ENCODE measurements at places on chromosomes 5 and 9.

DNA sequence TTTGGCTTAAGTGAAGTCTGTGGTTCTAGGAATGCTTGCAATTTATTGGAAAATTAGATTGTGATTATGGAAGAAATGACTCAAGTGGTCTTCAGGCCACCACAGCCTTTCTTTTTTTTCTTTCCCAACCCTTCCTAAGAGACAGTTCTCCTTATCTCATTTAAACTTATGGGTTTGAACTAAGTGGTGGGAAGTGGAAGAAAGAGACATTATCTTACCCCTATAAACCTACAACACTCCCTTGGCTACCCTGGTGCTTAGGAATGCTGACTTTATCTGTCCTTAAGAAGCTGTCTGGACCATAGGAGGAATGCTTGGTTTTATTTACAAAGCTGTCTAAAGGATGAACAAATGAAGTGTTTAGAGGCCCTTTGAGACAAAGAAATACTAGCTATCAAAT is 5.1 kb upstream of the ERAP1 start:
- no peak for DNase-seq

GRCh38 chr5:38809388-38810359 is 36.1 kb upstream of the OSMR start:
- peak; percentile 85 for DNase-seq

DNA sequence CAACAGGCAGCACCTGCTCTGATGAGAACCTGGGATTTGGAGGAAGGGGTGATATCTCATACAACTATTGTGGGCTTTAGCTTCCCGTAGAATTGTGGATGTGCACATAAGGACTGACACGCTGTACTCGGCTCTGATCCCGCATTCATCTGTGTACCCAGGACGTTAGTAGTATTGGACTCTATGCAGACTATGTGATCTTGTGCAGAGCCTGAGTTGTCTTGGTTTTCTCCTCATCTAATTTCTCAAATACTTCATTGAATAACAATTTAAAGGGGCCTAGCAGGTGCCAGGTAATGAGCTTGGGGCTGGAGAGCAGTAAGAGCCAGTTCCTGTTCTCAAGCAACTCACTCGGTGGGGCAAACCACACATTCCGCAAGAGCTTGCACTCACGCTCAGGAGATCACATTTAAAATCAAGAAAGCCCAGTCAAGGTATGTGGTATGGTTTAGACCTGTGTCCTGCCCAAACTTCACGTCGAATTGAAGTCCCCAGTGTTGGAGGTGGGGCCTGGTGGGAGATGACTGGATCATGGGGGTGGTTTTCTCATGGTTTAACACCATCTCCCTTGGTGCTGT is 14.8 kb downstream of the C5orf15 start:
- DNase-seq: peak; percentile 49

DNA sequence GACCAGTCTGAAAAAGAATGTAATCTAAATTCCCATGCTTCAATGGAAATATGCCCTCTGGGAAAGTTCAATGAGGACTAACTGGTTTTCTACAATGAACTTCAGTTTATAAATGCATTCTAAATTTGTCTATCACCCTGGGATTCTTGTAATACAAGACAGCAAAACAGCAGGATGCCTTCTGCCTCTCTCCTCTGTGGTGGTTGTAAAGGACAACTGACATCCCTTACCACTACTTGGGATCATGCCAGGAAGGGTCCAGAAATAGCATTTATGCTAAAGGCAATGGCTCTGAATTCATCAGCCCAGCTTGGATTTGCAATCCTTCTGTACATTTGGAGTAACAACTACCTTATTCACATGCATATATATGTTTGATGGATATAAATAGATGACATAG is 97.3 kb upstream of the ADAMTS16 start:
- DNase-seq: no peak

- no peak for DNase-seq
These were observed 409.2 kb downstream of the NFIB start for GRCh38 chr9:13904746-13905145.

DNA sequence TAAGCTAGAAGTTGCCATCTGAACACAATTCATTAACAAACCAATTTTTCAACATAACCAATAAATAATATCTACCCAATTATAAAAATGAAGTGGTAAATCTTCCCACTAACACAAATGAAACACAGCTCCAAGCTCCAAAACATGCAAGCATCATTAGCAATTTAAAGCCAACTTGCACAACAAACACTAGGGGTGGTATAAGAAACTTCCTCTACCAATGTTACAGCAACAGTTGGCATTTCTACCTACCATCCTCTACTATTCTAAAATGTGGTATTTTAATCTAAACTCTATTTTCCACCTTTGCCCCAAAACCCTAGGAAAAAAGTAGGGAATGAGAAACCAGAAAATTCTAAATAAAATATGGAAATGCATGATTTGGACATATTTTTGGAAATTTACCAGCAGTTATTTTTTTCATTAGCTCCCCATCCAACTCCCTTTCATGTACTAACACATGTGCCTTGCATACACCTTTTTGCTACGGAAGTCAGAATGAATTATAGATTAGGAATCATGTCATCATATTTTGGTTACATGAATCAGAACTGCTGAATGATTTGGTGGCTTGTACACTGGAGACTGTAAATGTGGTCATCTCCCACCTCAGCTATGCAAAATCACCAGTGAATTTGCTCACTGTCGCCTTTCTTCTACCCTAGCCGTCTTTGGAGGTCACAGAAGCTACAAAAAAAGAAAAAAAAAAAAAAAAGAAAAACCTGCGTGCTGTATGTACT is 4.1 kb downstream of the NR6A1 start:
- no peak for DNase-seq

GRCh38 chr9:94280409-94280989 is 21.4 kb downstream of the ZNF169 start:
- DNase-seq: no peak

Measured in kidney tubule cell (primary cell).